ENCODE measurements at places on chromosomes 2 and 18.

- DNase-seq = no peak
Measured at GRCh38 chr2:68152681-68153347, 4.9 kb upstream of the PNO1 start.

- DNase-seq = no peak
Measured at GRCh38 chr2:190849774-190850173, 30.8 kb upstream of the GLS start.

DNA sequence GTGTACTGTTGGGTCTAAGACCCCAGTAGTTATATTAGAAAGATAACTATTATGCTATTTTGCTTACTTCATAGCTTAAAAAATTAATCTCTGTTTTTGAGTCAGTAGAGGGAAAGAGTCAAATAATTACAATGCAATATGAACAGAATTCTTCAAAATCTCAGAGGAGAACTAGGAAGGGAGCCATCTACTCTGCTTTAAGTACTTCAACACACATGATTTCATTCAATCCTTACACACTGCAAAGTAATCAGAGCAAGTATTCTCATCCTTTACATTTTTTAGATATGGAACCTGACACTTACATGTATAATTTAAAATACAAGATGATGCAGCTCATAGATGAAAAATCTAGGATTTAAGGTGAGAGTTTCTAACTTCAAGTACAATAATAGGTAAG, 27.7 kb downstream of the COL5A2 start:
- no peak for DNase-seq

- no peak for DNase-seq
Measured at GRCh38 chr2:69165091-69165880, 152.3 kb downstream of the ANTXR1 start.

DNA sequence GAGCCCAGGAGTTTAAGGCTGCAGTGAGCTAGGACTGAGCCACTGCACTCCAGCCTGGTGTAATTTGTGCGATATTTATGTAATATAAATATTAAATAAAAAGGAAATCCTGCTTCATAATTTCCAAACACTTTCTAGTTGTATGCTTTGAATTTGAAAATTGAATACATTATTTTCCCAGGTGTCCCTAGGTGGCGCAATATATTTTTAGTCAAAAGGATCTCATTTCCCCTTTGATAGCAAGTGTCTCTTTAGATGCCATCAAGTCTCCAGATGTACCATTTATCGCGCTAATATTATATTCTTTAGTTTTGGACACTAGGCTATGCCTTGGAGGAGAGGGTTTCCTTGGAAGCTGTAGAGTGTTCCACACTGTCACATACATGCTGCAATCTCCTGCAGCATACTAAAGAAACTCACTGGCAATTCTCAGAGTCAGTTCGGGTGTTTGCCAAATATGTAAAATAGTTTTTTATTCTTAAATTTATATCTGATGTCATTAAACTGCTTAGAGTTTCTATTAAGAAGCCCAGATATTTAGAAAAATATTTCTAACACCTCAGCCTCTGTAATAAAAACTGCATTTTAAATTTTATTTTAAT, 5.6 kb upstream of the WDR7 start:
- DNase-seq = no peak

- DNase-seq = no peak
Measured at GRCh38 chr2:203951366-203951902, 14.9 kb downstream of the ICOS start.

- no peak for DNase-seq
Measured at GRCh38 chr2:173264603-173265366, 89.9 kb upstream of the CDCA7 start.

GRCh38 chr18:62209046-62209445, 22.0 kb downstream of the RELCH start:
- no peak for DNase-seq

- no peak for DNase-seq
Measured at GRCh38 chr18:3360211-3360610, 89.8 kb upstream of the TGIF1 start.

GRCh38 chr2:26758790-26759321, 5.2 kb upstream of the SLC35F6 start:
- DNase-seq = no peak

GRCh38 chr18:57898506-57899124, 95.5 kb upstream of the ATP8B1 start:
- DNase-seq = no peak

DNA sequence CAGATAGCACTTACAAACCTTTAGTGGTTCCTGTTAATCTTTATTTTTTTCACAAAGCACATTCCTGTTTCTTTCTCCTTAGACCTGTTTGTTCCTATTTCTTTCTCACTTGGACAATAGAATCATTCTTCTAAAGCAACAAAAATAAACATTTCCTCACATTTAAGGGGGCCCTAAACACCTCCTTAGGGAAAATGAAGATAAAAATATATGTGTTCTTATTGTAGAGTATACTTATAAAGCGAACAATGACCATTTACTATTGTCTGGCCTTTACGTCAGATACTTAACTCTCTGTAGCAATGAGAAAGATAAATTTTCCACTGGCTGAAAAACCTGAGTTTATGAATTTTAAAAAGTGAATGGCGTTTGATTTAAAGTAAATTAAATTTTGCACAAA, 234.6 kb downstream of the TCF4 start:
- no peak for DNase-seq

DNA sequence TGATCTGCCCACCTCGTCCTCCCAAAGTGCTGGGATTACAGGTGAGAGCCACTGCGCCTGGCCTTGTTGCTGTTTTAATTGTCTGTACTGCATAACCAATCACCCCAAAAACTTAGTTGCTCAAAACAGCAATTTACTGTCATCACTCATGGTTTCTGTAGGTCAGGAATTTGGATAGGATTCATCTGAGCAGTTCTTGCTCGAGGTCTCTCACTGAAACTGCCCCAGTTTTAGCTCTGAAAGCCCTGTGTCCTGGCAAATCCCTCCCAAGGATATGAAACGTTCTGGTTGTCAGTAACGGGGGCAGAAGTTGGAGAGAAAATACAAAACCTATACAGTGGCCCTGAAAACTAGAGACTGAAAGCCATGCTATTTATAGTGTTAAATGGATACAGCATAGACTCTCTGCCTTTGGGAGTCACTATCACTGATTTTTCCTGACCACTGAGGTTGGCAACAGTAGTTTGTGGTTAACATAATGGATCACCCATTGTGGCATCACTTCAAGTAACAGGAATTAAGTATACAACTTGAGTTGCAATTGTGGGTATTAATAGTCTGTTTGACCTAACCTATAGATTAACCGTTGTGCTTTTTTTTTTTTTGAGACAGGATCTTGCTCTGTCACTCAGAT, 27.2 kb upstream of the ERICH2 start:
- DNase-seq = no peak

DNA sequence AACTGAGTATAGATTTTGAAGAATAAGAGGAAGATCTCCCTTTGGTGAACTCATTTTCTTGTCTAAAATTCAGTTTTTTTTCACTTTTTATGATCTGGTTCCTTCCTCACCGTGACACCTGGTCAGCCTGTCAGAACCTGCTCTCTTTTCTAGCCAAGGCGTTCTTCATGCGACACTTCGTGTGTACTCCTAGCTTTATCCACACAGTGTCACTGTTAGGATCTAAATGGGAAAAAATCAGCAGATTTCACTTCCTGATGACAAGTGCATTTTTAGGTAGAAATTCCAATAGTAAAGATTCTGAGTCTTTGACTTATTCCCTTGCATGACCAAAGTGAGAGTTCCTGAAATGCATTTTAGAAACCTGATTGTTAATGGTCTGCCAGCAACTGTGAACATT, 89.8 kb downstream of the KLHL14 start:
- no peak for DNase-seq

Measured in stimulated activated CD8-positive, alpha-beta memory T cell treated with anti-CD3 and anti-CD28 coated beads, Interleukin-4, amount 100 ng/mL, for 1 hour (primary cell).